ENCODE measurements at places on chromosomes 7 and 10.

GRCh38 chr7:55484241-55484640 lies 88.1 kb downstream of the VOPP1 start:
- DNase-seq: no peak

- no peak for DNase-seq
Measured at GRCh38 chr7:118300177-118300576, 75.7 kb downstream of the ANKRD7 start.

DNA sequence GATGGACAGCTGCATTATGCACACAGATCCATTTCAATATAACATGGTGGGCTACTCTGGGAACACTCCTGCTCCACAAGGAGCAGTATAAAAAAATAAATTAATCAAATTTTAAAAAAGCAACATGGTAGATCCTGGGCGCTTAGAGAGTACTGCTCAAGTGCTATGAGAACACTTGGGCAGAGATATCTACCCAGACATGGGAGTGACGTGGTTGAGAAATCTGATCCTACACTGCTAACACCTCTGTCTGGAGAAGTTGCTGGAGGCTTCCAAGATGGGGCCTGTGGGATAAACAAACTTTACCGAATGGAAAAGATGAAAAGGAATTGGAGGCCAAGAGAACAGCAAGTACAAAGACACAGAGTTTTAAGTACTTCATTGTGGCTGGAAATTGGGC lies 9.0 kb downstream of the NSMCE4A start:
- no peak for DNase-seq

DNA sequence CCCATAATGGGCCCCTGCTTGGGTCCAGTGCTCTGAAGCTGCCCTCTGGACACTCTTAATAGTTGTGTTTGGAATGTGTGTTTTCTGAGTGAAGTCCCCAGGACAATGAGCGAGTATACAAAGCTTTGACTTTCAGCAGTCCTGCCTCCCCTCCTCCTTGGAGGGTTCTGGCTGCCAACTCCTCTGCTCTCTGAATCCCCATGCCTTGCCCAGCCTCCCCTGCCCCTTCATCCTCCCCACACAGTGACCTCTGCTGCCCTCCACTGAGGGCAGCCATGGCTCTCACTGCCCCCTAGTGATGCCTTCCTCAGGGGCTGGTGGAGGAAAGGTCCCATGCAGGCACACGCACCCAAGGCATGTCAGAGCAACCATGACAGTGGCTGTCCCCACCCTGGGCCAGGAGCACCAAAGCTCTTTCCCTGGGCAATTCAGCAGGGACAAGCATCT lies 40.9 kb downstream of the FRMPD2 start:
- no peak for DNase-seq

DNA sequence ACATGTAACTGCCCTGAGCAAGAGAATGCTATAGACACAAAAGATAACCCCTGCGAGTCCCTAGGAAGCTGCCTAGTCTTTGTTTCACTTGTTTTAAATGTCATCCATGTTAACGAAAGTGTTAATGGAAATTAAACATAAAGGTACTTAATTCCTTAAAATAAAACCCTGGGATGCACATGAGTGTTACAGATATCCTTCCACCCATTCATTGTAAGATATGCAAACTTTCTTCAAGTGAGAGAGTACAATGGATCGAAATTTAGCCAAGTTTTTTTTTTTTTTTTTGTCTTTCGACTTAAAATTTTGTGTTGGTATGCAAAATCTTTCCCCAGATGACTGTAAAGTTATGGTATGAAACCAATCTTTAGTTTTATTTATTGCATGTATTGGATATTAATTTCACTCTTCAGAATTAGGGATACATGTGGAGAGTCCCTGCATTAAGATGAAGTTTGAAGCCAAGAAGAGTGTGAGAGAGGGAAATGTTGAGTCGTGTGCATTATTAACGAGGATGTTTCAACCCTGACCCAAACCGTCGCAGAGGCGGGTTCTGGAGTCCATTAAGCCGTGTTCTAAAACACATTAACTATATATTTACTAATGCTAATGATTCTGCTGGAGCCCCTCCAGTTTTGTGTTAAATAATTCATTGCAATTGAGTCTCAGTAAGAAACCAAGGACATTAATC lies 1.6 kb downstream of the CDK14 start:
- DNase-seq: no peak

GRCh38 chr10:95459446-95460045 lies 101.6 kb downstream of the SORBS1 start:
- no peak for DNase-seq

GRCh38 chr10:102291221-102291905 lies 46.0 kb downstream of the GBF1 start:
- DNase-seq: no peak

DNA sequence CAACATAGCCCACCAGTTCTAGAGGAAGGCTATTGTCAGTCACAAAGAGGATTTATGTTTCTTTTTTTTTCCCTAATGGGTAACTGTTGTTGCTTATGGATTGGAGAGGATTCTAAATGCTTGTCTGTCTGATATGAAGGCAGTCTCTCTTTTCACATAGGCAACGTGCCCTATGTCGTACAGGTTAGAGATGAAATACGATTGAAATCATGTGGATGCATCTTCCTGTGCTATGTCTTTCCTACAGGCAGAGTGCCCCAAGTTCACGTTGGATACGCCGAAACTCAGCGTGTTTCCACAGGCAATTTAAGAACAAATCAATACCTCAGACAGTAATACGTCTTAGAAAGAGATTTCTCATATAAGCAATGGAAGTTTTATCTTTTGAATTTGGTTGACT lies 93.8 kb downstream of the CELF2 start:
- no peak for DNase-seq

GRCh38 chr7:46847126-46847525 lies 734.8 kb downstream of the TNS3 start:
- DNase-seq: no peak

DNA sequence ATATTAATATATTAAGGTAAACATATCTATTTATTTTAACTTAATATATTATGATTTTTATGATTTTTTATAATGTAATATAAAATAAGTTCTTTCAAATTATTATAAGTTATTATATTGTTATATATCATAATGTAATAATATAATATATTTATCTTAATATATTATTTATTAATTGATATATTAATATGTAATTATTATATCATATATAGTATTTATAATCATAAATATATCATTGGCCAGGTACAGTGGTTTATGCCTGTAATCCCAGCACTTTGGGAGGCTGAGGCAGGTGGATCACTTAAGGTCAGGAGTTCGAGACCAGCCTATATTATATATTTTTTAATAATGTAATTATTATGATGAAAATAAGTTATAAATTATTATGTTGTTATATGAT lies 118.1 kb downstream of the MPP7 start:
- no peak for DNase-seq

GRCh38 chr7:77426052-77426404 lies 9.9 kb upstream of the GSAP start:
- DNase-seq: no peak

GRCh38 chr7:84364708-84365107 lies 170.1 kb upstream of the SEMA3A start:
- peak; percentile 13 for DNase-seq

GRCh38 chr10:78389419-78389818 lies 355.8 kb downstream of the RPS24 start:
- no peak for DNase-seq

DNA sequence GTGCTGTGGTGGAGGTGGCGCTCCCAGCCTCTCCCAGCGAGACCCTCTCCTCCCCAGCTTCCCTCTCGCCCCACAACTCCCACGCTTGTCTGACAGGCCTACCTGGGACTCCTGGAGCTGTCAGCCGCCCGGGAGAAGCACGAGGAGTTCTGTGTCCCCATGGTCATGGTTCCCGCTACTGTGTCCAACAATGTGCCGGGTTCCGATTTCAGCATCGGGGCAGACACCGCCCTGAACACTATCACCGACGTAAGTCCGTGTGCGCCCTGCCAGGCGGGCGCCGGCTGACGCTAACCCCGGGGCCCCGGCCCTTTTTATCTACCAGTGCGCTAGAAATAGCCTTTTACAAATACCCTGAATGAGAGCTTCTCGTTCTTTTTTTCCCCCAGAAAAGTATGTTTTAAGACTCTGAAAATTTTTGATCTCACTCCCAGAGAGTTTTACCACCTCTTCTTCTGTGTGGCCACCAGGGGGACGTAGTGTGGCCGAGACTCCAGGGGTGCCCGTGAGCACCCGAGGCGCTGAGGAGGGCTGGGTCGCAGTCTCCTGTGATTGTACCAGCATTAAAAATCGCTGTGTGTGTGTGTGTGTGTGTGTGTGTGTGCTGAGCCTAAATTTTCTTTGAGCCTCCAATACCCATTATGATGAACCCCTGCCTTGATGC lies 52.6 kb downstream of the PFKP start:
- DNase-seq: no peak

GRCh38 chr7:129824291-129825208 lies 128.2 kb downstream of the UBE2H start:
- no peak for DNase-seq

DNA sequence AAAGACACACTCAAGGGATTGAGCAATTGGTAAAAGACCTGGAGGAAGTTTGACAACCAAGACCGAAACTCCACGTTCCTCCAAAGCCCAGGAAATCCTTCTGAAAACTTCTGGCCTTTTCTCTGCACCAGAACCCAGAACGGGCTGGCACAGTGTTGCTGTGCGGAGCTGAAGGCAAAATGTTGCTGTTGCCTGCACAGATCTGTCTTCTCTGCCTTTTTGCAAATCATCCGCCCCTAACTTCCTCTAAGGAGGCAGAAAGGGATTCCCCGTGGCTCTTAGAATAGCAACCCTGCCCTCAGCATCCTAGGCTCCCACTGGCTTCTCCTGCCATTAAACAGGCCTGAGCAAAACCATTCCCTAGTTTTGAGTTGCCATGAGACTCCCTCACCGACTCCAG lies 44.9 kb downstream of the FIGNL1 start:
- DNase-seq: no peak

- DNase-seq: no peak
Measured at GRCh38 chr7:146172112-146172511, 55.5 kb downstream of the CNTNAP2 start.

GRCh38 chr10:106836933-106837663 lies 327.4 kb downstream of the SORCS1 start:
- DNase-seq: no peak

DNA sequence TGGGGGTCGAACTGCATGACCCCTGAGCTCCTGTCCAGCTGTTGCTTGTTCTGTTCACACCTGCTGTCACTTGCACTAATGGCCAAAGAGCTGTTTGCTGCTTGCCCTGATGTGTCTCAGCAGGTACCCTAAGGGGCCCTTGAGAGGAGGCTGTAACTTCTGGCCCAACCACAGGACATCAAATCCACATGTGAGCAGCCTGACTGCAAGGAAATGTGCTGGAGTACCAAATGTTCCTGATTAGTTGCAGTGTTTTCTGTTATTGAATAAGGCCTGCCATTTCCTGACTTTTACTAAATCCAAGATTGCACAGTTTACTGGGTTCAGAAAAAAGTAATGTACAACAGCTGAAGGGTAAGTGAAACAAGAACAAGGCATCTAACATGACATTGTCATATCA lies 91.7 kb upstream of the IL6 start:
- DNase-seq: peak; percentile 51

GRCh38 chr7:156475179-156475578 lies 165.4 kb upstream of the RNF32 start:
- no peak for DNase-seq

- no peak for DNase-seq
Measured at GRCh38 chr7:16801579-16801978, 3.2 kb downstream of the AGR2 start.

- DNase-seq: no peak
Measured at GRCh38 chr7:67422601-67423000, 426.0 kb downstream of the TYW1 start.

DNA sequence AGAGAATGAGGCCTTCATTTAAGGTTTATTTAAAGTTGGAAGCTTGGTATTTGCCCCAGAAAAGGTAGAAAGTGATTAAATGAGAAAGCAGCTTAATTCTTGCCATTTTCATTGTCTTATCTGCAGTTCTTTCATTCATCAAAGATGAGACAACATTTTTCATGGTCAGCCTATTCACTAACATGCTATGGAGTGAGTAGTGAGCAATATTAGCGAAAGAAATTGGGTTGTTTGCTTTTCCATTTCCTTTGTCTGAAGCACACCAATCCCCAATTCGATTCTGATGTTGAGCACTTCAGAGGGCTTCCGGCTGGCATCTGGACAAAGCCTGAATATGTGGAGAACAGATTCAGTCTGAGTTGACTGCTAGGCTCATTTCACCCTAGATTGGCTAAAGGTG lies 317.2 kb downstream of the BBS9 start:
- no peak for DNase-seq

- DNase-seq: no peak
Measured at GRCh38 chr10:81108516-81109199, 571.0 kb downstream of the SH2D4B start.

DNA sequence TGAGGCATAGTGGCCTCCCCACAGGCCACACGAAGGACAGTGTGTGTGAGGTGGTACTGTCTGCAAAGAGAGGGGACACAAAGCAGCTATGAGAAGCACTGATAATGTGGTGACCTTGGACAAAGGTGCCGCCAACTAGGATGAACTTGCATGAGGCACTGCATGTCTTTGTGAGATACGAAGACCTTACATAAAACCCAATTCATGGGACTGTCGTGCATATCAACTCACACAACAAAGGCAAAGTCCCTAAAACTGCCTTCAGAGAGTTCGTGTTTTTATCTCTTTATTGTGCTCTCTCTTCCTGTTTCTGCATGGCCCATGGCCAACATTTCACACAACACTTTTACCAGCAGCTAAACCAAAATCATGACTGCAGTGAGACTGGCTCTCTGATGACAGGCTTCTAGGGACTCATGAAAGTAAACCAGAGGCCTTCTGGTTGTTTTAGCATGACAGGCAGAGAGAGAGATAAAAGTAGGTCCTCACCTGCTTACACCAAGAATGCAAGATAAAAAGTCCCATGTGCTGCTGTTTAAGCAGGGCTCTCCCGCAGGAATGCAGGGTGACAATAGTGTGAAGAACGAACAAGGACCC lies 347.8 kb downstream of the ELMO1 start:
- no peak for DNase-seq

DNA sequence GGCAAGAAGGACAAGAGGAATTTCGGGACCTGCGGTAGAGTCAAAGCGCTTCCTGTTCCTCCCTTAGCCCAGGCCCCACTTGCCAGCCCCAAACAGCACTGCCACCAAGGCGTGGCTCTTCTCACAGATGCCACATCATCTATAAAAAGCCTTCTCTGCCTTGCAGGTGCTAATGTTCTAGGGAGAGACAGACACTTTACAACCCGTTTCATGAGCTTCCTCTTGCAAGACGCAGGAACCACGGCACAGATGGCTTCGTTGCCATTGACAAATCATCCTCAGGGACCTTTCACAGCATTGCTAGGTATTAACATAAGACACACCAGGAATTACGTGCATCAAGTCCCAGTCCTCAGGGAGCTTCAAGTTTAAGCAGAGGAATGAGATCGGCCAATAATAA lies 180.9 kb downstream of the JCAD start:
- DNase-seq: no peak

DNA sequence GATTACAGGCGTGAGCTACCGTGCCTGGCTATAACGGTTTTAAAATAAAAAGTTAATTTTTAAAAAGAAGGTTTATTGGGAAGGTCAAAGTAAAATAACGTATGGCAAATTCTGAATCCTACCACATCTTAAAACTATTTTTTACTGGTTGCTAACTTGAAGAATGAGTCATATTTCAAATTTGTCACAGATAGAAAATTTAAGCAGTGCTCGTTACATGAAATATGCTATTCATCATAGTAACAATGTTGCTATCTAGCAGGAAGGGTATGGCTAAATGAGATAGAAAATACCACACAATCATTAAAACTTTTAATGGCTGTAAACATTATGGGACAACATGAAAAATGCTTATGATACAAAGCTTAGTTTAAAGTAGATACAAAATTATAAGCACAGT lies 500.5 kb downstream of the PHTF2 start:
- no peak for DNase-seq

- DNase-seq: no peak
Measured at GRCh38 chr10:84352251-84352842, 24.0 kb downstream of the CCSER2 start.
